ENCODE measurements at places on chromosomes 11 and 22. TPM values are rescaled to one million over a fixed set of nuclear protein-coding genes. Genes with fewer than 3 reads are reported as not detected.

DNA sequence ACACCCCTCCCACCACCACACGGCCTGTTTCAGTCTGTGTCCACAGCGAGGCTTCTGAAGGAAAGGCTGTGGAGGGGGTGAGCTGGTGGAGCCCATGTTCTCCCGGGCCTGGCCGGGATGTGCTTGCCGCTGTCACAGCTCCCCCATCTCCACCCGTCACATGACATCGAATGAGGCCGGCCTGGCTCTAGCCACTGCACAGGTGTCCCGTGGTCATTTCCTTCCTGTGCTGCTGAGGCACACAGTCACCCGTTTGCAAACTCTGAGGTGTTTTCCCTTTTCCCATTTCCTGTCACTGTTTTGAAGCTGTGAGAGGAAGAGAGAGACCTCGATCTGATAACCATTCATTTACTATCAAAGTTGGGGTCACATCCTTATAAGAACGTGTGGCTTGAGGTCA, 55.7 kb upstream of the CLDN5 start:
- peak; percentile 19 for DNase-seq

GRCh38 chr11:13352711-13353110, 75.1 kb downstream of the BMAL1 start:
- no peak for DNase-seq

- DNase-seq = no peak
Observed at GRCh38 chr11:20739577-20739976, 70.2 kb downstream of the NELL1 start.

- no peak for DNase-seq
Observed at GRCh38 chr11:124895471-124895971, 2.1 kb downstream of the ROBO4 start.

The MAJIN gene
- total RNA-seq = not detected

DNA sequence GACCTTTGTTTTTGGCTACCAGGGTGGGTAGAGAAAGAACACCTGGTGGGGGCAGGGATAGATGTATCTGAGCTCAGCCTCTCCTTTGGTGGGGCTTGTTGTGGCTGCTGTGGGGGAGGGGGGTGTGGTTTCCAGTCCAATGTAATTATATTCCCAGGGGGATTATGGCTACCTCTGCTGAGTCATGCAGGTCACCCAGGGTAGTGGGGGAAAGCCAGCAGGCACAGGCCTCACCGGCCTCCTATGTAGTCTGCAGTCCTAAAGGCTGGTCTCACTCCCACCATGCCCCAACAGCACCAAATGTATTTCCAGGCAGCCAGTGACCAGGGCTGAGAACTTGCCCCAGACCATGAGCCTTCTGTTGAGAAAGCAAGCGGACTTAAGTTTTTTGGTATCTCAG, 119.6 kb downstream of the DYNC2H1 start:
- DNase-seq = peak; percentile 17

- peak; percentile 53 for DNase-seq
Observed at GRCh38 chr11:11036848-11037732, 179.2 kb upstream of the ZBED5 start.

- DNase-seq = no peak
Observed at GRCh38 chr11:128040603-128041002, 546.8 kb downstream of the ETS1 start.

GRCh38 chr11:78429660-78430059, 12.0 kb upstream of the GAB2 start:
- DNase-seq = no peak

- no peak for DNase-seq
Observed at GRCh38 chr11:122207921-122208764, 92.1 kb upstream of the BLID start.

GRCh38 chr11:70744396-70745185, 346.3 kb downstream of the CTTN start:
- no peak for DNase-seq

The C22orf15 gene
- not detected for total RNA-seq

The NCF4 gene
- total RNA-seq = 0.23 TPM
